ENCODE measurements at places on chromosomes 3 and 15.

DNA sequence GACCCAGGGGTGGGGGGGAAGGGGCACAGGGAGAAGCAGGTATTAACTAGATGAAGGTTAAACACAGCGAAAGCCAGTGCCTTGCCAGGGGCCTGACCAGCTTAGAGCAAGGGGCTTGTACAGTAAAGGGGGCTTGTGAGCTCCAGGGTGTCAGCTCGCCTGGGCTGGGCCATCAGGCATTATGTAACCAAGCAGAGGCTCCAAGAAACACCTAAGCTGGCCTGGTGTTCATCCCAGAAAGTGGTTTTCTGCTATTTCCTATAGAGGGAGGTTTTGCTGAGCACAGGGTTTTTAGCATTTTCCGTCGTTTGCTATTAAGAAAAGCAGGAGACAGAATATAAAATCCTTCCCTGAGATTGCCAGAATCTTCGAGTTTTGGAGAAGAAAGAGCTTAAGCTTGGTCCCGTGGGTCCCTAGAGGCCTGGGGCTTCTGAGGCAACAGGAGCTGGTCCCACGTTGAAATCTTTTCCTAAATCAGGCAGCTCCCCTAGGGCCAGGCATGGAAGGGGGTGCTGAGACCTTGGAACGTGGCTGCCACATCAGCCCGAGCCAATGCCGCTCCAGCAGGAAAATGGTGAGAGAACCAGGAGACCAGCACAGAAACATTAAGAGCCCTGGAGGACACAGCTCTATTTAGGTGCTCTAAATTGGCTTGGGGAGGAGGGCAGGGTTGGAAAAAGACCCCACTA is 71.4 kb downstream of the ISG20 start:
- no peak for DNase-seq

GRCh38 chr15:26023231-26023630 is 160.1 kb upstream of the ATP10A start:
- DNase-seq, result no peak

DNA sequence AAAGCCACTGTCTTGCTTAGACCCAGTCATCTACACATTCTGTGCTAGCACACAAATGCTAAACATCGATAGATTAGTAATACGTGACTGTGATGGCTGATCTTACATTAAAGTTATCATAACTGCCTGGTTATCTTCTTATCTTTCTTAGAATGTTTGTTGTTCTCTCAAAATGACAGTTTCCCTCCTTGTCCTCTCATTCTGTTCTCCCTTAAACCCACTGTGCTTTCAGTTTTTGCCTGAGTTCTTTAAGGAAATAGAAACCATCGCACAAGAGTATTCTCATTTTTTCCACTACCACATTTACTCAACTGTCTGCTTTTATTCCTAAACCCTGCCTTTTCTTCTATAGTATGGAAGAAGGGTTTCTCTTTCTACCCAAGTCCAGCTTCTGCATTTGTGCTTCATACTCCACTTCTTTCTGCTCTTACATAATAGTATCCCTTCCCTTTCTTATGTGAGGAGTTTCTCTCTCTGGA is 17.1 kb downstream of the STX19 start:
- no peak for DNase-seq

- DNase-seq, result no peak
Observed at GRCh38 chr3:158121295-158121694, 11.4 kb downstream of the RSRC1 start.

DNA sequence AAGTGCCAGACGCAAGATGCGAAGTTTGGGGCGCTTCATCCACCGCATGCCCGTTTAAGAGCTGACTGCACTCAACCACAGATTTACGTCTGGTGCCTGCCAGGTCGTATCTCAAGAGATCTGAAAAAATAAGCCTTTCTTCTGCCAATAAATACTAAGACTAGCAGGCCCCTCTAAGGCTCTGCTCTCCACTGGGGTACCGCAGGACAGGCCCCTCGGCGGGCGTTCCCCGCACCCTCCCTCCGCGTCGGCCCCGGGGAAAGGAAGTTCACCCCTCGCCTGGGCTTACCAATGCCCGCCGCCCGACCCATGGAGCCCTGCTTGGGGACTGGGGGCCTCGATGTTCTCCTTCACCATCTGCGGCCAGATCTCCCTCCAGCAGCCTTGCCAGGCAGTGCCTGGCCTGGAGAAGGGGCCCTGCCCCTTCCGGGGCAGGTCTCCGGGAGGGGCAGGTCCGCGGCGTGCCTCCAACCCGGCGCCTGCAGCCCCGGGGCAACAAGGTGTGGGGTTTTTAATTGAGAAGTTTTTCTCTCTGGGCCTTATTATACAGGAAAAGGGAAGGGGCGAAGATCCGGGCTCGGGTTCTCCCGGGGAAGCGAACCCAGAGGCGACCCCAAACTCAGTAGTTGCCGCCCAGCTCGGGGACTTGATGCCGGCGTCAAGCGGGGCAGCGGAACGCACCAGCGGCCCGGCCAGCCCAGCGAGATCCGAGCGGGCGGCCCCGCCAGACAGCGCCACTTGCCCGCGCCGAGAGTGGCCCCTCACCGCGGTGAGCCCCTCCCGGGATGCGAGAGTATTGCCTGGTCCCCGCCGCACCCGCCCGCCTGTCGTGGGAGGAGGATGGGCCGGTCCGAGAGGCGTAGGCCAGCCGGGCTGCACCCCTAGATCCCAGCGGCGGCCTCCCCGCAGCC is 735 bp downstream of the GOLGA8B start:
- peak; percentile 4 for DNase-seq

- DNase-seq, result no peak
Observed at GRCh38 chr3:139532976-139533375, 6.6 kb downstream of the RBP1 start.

GRCh38 chr3:49788056-49788455 is 1.7 kb upstream of the IP6K1 start:
- no peak for DNase-seq

DNA sequence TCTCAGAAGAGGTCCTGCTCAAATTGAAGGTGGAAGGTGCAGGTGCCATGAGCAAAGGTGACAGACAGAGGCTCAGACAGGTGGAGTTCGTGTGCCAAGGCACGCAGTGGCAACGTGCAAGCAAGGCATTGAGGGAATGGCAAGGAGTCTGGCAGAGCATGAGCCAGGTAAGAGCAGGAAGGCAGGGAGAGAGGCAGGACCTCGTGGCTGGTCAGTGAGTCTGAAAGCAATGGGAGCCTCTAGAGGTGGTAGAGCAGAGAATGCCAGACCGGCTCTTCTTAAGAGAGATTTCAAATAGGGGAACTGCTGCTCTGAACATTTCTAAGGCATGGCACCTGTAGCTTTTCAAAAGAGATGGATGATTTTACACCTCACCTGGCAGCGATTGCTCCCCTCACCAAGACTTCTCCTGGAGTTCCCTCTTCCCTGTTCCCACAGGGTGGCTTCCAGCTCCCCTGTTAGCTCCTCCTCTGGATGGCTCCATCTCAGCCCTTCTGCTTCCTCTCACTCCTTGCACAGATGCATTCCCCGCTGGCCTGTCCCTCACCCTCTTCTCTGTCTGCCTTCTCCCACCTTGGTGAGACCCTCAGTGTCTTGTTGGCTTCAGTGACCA is 2.7 kb downstream of the MYO5C start:
- DNase-seq, result no peak

- no peak for DNase-seq
Observed at GRCh38 chr3:28335246-28335645, 13.3 kb upstream of the ZCWPW2 start.

- no peak for DNase-seq
Observed at GRCh38 chr3:151787626-151788025, 26.3 kb upstream of the AADAC start.

GRCh38 chr3:59289831-59290230 is 240.0 kb upstream of the CFAP20DC start:
- DNase-seq, result no peak

GRCh38 chr3:100463646-100464155 is 28.7 kb upstream of the TMEM45A start:
- no peak for DNase-seq

GRCh38 chr15:71654720-71655174 is 155.6 kb upstream of the NR2E3 start:
- DNase-seq, result no peak

DNA sequence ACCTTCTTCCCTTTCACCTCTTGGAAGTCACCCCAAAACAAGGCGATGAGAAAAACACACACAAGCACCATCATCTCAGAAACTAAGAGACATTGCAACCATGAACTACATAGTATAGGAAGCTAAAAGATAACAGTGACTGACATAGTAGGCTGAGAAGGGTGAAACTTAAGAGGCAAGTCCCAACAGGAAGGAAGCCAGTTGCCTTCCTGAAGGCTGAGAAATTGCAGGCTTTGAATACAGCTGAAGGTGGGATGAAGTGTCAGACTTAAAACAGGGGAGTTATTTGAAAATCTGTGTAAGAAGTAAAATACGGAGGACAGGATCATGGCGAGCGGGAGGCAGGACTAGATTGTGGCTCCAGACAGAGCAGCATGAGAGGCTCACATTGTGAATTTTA is 27.8 kb downstream of the SLC27A2 start:
- DNase-seq, result no peak

- DNase-seq, result no peak
Observed at GRCh38 chr15:60901647-60902046, 327.5 kb downstream of the RORA start.

GRCh38 chr3:127394031-127394430 is 106.2 kb upstream of the PRR20G start:
- no peak for DNase-seq

- peak; percentile 36 for DNase-seq
Observed at GRCh38 chr3:101803173-101803782, 24.3 kb downstream of the NXPE3 start.

DNA sequence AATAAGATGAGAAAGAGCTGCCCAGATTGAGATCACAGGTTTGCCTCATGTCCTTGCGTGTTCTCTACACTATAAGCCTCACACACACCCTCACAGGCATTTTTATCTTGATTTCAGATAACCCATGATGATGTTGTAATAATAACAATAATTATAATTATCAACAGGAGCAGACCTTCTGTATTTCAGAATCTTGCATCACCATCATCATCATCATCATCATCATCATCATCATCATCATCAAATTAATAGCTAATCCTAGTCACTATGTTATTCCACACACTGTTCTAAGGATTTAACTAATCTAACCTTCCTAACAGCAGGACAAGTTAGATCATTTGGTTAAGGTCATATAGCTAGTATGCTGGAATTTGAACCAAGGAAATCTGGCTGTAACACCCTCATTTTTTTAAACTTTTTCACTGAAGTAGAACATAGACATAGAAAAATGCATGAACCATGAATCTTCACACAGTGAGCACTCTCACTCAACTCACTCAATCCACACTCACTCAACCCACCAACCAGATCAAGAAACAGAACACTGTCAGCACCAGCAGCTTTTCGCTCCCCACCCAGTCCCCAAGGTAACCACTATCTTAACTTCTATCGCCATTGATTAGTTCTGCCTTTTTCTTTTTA is 1.8 kb upstream of the SH2D7 start:
- DNase-seq, result no peak

GRCh38 chr3:25229586-25229985 is 198.5 kb upstream of the RARB start:
- DNase-seq, result no peak

DNA sequence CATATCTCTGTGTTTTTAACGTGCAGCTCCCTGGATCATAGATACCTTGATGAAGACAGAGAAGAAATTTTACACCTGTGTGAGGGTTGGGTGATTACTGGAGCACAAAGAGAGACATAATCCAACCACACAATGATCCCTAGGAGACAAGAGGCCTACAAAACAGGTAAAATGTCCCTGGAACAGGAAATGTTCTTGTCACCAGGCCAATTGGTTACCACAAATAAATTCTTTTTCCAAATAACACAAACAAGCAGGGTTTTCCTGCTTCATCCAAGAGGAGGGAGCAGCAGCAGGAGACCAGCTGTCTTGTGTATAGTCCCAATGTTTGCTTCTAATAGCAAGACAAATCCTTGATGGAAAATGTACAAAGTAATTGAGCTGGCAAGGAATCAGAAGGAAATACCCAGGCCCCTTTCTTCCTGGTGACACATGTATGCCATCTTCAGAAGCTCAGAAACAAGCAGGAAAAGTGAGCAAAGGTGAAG is 1.4 kb downstream of the MGLL start:
- DNase-seq, result peak; percentile 56

- no peak for DNase-seq
Observed at GRCh38 chr15:50247819-50248655, 17.5 kb downstream of the HDC start.

GRCh38 chr3:51588724-51589123 is 50.2 kb downstream of the RAD54L2 start:
- no peak for DNase-seq

GRCh38 chr3:57152151-57153143 is 12.7 kb downstream of the IL17RD start:
- DNase-seq, result no peak

GRCh38 chr3:134885877-134886621 is 91.0 kb downstream of the EPHB1 start:
- no peak for DNase-seq

DNA sequence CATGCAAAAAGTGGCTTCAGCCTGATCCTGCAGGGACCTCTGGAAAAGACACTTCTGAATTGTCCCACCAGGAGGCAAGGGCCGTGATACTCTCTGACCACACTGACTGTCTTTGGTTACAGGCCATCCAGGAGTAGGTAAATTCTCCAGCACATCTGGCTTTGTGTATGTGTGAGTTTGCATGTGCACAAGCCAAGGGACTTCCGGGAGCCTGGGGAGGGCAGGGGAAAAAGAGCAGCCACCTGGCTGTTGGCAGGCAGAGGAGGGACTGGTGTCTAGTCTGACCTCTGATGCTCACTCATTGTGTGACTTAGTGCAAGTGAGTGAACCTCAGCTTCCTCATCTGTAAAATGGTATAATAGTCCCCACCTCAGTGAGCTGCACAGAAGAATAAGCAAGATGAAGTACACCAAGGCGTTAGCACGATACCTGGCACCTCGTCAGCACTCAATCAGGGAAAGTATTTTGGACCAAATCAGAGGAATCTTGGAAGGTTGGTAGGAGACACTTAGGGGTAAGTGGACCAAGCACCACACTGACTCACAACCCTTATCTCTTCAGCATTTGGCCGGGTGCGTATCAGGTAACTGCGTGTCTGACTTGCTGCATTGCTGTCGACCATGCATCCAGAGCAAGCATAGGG is 19.1 kb downstream of the KLHL6 start:
- DNase-seq, result no peak

DNA sequence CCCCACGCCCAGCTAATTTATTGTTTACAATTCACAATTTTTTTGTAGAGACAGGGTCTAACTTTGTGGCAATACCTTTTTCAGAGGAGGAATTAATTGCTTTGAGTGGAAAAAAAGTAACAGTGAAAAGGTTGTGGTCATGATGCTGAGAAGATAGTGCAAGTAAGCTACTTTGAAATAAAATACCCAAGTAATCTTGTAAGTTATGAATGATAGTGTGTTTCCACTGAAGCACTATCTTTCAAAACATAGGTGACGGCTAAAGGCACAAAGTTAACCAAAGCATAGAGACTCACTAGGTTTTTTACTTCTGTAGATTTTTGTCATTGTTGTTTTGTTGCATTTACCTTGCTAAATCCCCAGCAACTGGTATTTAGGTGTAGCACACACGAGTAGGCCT is 101.2 kb upstream of the C15orf61 start:
- DNase-seq, result no peak

- no peak for DNase-seq
Observed at GRCh38 chr3:182179631-182180030, 467.9 kb downstream of the SOX2 start.

All from NCI-H1105 (cell line).